T-helper 1 cell (primary cell): ENCODE measurements at places on chromosomes 5 and 9.

DNA sequence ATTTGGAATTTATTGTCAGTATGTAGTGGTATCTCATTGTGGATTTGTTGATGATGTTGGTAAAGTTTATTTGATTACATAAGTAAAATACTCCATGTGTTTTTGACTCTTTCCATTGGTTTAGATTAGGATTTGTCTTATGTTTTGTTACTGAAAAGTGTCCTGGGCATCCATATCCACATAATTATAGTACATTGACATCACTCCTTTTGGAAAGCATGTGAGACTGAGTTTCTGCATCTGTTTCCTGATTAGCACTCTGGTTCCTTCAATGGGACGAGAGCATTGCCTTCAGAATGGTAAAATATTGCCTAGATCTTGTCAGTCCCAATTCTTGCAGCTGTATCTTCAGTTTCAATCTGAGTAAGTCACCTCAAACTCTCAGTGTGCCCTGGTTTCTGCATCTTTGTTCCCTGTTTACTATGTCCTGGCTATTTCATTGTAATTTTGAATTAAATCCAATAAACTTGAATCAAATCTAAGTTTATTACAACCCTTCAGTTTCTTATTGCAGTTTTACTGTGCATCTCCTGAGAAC lies 128.1 kb downstream of the FBXO38 start:
- no peak for DNase-seq

DNA sequence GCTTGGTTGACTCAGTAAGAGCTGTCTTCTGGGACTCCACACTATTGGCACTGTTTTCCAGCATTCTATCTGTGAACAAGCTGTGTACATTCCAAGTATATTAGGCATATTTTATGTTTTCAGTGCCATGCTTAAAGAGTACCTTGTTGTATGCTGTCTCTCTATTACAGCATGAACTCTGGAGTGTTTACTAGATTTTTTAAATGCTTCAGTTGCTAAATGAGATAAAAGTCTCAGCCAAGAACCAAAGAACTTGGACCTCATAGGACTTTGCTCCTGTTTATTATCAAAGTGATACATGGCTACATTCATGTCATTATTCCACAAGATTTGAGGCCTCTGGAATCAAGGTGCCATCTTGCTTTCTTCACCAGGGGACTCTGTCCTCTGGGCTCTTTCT lies 167.2 kb downstream of the C9orf152 start:
- no peak for DNase-seq

GRCh38 chr9:37984672-37985611 lies 81.0 kb upstream of the SLC25A51 start:
- DNase-seq, result no peak

- DNase-seq, result no peak
Measured at GRCh38 chr5:64773533-64773932, 4.8 kb downstream of the CWC27 start.

- DNase-seq, result no peak
Measured at GRCh38 chr5:4646715-4647375, 493.3 kb upstream of the ADAMTS16 start.

DNA sequence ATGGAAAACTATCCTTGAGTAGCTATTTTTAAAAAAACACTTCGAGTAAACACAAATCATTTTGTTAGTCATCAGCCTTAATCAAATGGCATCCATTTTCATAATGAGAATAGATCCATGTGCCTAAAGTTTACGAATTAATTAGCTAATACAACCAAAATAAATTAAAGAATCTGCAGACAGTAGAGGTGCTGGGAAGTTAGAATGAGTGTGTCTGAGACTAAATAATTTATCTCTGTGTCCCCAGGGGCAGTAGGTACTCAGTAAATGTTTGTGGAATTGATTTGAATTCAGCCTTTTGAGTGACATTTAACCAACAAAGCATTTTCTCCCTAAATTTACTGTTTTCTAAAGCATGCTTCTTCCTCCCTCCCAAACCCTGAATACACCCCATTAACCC lies 18.6 kb downstream of the TNFSF15 start:
- no peak for DNase-seq

GRCh38 chr5:15344954-15345353 lies 155.0 kb upstream of the FBXL7 start:
- no peak for DNase-seq

DNA sequence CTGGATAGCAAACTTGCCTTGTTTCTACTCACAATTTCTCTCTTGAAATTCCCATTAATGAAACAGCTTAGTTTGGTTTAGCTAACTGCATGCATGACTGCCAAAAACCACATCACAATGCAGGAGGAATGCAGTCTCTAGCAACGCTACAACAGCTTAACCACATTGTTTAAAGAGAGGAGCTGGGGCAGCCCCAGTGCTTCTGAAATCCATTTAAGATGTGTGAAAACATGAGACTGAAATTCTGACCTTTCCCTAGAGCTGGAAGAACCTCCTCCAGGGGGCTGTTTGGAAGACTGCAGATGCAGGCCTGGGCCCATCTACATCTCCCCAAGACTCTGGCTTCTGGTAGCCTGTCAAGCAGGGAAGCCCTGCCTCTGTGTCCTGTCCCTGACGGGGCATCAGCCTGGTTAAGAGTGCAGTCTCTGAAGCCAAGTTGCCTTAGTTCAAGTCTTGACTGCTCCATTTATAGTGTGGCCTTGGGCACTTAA lies 157.1 kb downstream of the ZNF462 start:
- no peak for DNase-seq

GRCh38 chr5:23977997-23978396 lies 470.6 kb downstream of the PRDM9 start:
- DNase-seq, result no peak
